Activated CD4-positive, alpha-beta T cell treated with anti-CD3 and anti-CD28 coated beads, Interleukin-2, amount 10 ng/mL, durations not matched to agents 7 days and 5 days (primary cell): ENCODE measurements at places on chromosomes 7 and 10.

- peak overlapping the region; percentile 93 for H3K4me3 ChIP-seq
- no peak for DNase-seq
- peak overlapping the region; percentile 98 for H3K27ac ChIP-seq
- peaks cover 57% of the 10 kb centered on the region for H3K36me3 ChIP-seq
- peaks cover 31% of the 10 kb centered on the region for H3K4me1 ChIP-seq
Measured at GRCh38 chr10:27157150-27157549, 2.0 kb downstream of the MASTL start.

- peak overlapping the region; percentile 39 for H3K27ac ChIP-seq
- H3K4me1 ChIP-seq: peaks cover 34% of the 10 kb centered on the region
- peaks cover 59% of the 10 kb centered on the region for H3K36me3 ChIP-seq
Measured at GRCh38 chr10:844552-844951, 87.0 kb downstream of the LARP4B start.

GRCh38 chr7:84629216-84629615 is 434.6 kb upstream of the SEMA3A start:
- H3K27me3 ChIP-seq: no peaks in the 10 kb centered on the region
- DNase-seq: no peak
- H3K27ac ChIP-seq: no peak overlapping the region
- no peaks in the 10 kb centered on the region for H3K36me3 ChIP-seq

- H3K4me1 ChIP-seq: peaks cover 47% of the 10 kb centered on the region
- no peak overlapping the region for H3K27ac ChIP-seq
- DNase-seq: no peak
- H3K27me3 ChIP-seq: no peaks in the 10 kb centered on the region
- peaks cover 3% of the 10 kb centered on the region for H3K36me3 ChIP-seq
Measured at GRCh38 chr10:71837098-71837827, 13.8 kb downstream of the PSAP start.

GRCh38 chr7:55245271-55245723 is 119.8 kb upstream of the LANCL2 start:
- DNase-seq: no peak
- no peak overlapping the region for H3K4me3 ChIP-seq
- H3K27me3 ChIP-seq: no peaks in the 10 kb centered on the region
- no peaks in the 10 kb centered on the region for H3K4me1 ChIP-seq
- H3K27ac ChIP-seq: no peak overlapping the region

DNA sequence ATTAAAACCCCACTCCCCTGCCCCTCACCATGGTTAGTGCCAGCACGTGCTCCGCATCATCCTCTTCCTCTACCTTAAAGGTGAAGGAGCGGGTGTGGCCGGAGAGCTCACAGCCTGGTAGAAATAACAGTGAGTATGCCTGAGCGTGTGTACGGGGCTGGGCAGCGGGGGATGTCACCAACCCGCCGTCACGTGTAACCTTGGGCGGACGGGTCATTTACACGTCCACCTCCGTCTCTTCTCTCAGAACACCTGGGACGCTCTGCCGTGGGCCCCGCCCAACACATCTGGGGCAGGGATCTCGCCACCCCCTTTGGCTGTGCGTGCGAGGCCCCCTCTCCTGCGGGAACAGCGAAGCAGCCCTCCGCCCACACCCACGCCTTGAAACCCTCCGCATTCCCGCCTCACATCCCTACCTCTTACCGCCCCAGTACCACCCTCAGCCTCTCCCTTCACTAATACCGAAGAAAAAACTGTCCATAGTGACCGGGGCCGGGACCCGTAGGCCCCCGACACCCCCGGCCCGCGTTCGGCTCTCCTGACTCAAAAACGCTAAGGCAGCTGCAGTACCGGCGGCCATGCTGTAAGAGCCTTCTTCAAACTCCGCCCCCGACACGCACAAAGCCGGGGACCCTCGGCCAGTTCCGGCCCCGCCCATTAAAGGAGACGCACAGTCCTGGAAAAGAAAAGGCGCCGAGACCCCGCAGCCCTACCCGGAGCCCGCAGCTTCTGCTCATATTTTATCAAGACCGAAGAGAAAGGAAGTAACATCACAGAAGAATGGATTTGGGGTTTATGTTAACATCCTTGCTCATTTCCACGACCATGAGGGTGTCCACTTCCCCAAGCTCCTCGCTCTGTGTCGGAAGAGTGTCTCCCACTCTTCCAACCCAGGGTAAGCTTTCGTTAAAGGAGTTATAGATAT is at the start of gene NPM3:
NPM3 (minus strand) TSS at position 636 of the 925 bp plus-strand sequence; CDS start at position 580, 56 bp downstream.
- H3K4me3 ChIP-seq: peak within 1 kb of the TSS; percentile 100
- H3K27me3 ChIP-seq: peaks cover 12% of the 10 kb centered on the region
- DNase-seq: peak; percentile 89
- peaks cover 38% of the 10 kb centered on the region for H3K36me3 ChIP-seq
- peaks cover 59% of the 10 kb centered on the region for H3K4me1 ChIP-seq

GRCh38 chr7:121366852-121367431 is 29.2 kb downstream of the FAM3C start:
- DNase-seq: peak; percentile 50
- peaks cover 9% of the 10 kb centered on the region for H3K36me3 ChIP-seq
- H3K4me1 ChIP-seq: peaks cover 31% of the 10 kb centered on the region
- no peak overlapping the region for H3K4me3 ChIP-seq
- no peaks in the 10 kb centered on the region for H3K27me3 ChIP-seq

GRCh38 chr7:150955519-150956394 is 22.4 kb downstream of the KCNH2 start:
- H3K27me3 ChIP-seq: peaks cover 38% of the 10 kb centered on the region
- DNase-seq: no peak
- H3K27ac ChIP-seq: no peak overlapping the region

DNA sequence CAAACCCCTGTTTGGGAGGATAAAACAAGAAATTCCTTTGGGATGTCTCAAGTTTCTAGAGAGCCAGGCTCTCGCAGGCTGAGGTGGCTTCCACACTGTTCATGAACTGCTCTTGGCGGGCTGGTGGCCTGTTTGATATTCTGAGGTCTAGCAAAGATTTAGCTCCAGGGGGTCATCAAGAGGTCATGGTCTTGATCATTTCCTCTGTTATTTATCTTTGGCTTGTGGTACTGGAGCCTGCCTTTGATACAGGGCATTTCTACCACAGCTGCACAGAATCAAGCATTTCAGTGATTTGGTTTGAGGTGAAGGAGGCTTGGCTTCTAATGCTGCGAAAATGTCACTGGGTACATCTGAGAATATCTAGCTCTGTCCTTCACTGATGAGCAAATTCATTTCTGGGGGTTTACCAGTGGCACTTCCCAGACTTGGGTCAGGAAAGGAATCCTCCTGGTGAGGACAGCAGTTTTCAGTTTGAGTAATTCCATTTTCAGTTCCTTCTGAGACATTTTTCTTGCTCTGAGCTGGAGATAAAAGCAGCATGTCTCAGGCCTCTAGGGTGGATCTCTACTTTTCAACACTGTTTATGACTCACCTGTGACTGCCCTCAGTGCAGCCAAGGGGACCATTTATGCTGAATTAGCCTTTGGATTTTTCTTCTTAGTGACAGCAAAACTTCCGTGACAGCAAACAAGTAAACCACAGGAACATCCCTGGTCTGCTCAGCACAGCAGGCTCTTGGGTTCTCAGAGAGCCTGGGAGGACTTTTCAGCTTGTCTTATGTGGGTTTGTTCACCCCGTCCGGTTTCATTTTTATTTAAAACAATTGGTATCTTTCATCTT is 312.0 kb downstream of the RNLS start:
- peaks cover 54% of the 10 kb centered on the region for H3K4me1 ChIP-seq
- peak overlapping the region; percentile 55 for H3K4me3 ChIP-seq
- DNase-seq: peak; percentile 76
- H3K27ac ChIP-seq: peak overlapping the region; percentile 86
- peaks cover 21% of the 10 kb centered on the region for H3K27me3 ChIP-seq
- H3K36me3 ChIP-seq: peaks cover 8% of the 10 kb centered on the region

DNA sequence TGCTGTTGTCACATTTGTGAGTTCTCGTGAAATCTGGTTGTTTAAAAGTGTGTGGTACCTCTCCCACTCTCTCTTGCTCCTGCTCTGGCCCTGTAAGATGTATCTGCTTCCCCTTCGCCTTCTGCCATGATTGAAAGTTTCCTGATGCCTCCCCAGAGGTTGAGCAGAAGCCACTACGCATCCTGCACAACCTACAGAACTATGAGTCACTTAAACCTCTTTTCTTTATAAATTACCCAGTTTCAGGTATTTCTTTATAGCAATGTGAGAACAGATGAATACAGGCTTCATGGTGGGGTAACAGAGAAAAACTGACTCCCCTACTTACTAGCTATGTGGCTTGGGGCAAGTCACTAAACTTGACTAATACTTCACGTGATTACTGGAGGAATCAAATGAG is 18.0 kb upstream of the STEAP4 start:
- no peaks in the 10 kb centered on the region for H3K36me3 ChIP-seq
- peaks cover 7% of the 10 kb centered on the region for H3K27me3 ChIP-seq
- H3K27ac ChIP-seq: no peak overlapping the region
- H3K4me3 ChIP-seq: no peak overlapping the region
- no peaks in the 10 kb centered on the region for H3K4me1 ChIP-seq

DNA sequence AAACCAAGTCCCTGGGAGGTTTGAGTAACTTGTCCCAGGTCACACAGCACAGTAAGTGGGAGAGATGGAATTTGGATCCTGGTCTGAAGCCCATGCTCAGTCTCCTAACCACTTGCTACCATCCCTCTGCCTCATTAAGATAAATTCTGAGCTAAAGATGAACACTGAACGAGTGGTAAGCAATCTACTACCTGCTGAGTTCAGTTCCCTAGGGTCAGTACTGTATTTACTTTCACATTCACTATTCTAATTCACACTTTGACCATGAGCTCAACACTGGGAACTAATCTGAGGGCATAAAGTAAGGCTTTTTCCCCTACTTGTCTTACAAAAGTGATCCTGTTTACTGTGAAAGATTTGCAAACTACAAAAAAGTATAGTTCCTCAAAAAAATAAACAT is 2.4 kb downstream of the UROS start:
- H3K4me3 ChIP-seq: no peak overlapping the region
- no peak for DNase-seq
- peaks cover 2% of the 10 kb centered on the region for H3K36me3 ChIP-seq
- H3K4me1 ChIP-seq: peaks cover 19% of the 10 kb centered on the region
- H3K27me3 ChIP-seq: no peaks in the 10 kb centered on the region
- no peak overlapping the region for H3K27ac ChIP-seq

DNA sequence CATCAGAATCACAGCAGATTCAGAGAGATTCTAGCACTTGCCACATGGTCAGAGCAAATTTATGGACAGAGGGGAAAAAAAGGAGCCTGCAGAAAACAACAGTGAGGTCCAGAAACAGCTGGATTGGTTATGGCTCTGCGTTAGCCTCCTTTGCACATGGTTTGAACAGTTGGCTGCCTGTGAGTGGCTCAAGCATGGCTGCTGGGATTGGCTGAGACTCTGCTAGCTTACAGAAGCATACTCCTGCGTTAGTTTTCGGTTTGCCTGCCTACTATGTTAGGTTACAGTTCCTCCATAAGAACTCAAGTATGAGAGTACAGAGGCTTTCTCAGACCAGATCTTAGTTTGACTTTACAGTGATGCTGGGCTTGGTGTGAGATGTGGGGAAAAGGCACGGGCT is 80.7 kb upstream of the WDR11 start:
- H3K27me3 ChIP-seq: no peaks in the 10 kb centered on the region
- no peak overlapping the region for H3K4me3 ChIP-seq
- H3K36me3 ChIP-seq: no peaks in the 10 kb centered on the region

DNA sequence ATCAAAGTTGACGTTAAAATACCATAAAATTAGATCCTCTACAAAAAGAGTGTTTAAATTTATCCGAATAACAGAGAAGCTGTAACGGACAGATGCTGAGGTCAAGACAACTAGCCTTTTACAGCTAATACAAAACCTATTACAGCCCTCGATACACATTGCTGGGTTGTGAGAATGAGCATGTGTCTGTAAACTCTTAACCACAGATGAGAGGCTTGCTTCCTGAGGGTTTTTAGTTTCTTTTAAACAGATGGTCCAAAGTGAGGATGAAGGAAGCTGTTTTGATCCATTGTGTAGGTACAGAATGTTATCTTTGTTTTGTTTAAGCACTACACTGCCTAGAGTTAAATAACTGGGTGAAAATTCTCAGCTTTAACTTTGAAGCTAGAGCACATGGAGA is 578.2 kb downstream of the PARD3 start:
- no peak for DNase-seq
- no peak overlapping the region for H3K4me3 ChIP-seq
- peaks cover 1% of the 10 kb centered on the region for H3K4me1 ChIP-seq
- no peaks in the 10 kb centered on the region for H3K36me3 ChIP-seq
- H3K27ac ChIP-seq: no peak overlapping the region

GRCh38 chr10:88115407-88115806 is 252.0 kb downstream of the PTEN start:
- peaks cover 16% of the 10 kb centered on the region for H3K4me1 ChIP-seq
- H3K27ac ChIP-seq: no peak overlapping the region
- no peak overlapping the region for H3K4me3 ChIP-seq

GRCh38 chr10:73307203-73307800 is 51.4 kb downstream of the CFAP70 start:
- DNase-seq: no peak
- H3K27me3 ChIP-seq: no peaks in the 10 kb centered on the region
- peaks cover 4% of the 10 kb centered on the region for H3K36me3 ChIP-seq
- H3K27ac ChIP-seq: no peak overlapping the region

GRCh38 chr10:1737222-1738061 is at the start of gene ADARB2:
Gene ADARB2, minus strand, starts transcription at chr10:1737525.
- no peak within 1 kb of the TSS for H3K4me3 ChIP-seq
- H3K36me3 ChIP-seq: no peaks in the 10 kb centered on the region
- DNase-seq: no peak
- H3K27me3 ChIP-seq: peaks cover 77% of the 10 kb centered on the region
- H3K4me1 ChIP-seq: peaks cover 5% of the 10 kb centered on the region
